ENCODE measurements at places on chromosomes 4 and X.
A peak's percentile ranks its signal among the peaks of the same experiment; 100 is the strongest.

DNA sequence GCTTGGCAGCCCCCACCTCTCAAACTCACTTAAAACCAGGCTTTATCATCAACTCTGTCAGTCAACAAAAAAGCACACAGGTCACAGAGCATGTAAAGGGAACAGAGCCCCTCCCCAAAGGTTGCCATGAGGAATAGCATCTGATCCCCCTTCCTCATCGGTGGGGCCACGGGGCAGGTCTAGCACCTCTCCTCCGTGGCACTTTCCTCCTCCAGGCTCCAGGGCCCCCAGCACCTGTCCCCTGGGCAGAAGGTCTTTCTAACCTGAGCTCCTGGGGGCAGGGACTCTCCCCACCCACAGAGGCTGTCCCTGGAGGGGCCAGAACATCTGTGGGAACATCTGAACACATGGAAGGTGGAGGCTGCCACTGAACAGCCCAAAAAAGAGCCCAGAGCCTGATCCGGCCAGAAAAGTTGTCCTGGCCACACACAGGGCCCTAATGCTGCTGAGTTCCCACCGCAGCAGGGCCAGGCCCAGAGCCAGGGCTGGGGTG, 65.7 kb downstream of the ZFYVE28 start:
- no peak for DNase-seq

- DNase-seq = no peak
Measured at GRCh38 chrX:34866646-34867045, 76.0 kb upstream of the FAM47B start.

DNA sequence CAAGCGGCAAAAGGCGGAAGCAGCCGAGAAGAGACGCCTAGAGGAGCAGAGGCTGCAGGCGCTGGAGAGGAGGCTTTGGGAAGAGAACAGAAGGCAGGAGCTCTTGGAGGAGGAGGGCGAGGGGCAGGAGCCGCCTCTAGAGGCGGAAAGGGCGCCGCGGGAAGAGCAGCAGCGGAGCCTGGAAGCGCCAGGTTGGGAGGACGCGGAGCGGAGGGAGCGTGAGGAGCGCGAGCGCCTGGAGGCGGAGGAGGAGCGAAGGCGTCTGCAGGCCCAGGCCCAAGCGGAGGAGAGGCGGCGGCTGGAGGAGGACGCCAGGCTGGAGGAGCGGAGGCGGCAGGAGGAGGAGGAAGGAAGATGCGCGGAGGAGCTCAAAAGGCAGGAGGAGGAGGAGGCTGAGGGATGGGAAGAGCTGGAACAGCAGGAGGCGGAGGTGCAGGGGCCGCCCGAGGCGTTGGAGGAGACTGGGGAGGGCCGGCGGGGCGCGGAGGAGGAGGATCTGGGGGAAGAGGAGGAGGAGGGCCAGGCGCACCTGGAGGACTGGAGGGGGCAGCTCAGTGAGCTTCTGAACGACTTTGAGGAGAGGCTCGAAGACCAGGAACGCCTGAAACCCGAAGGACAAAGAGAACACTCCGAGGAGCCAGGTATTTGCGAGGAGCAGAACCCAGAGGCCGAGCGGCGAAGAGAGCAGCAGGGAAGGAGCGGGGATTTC, 72.9 kb downstream of the AASDH start:
- no peak for DNase-seq

DNA sequence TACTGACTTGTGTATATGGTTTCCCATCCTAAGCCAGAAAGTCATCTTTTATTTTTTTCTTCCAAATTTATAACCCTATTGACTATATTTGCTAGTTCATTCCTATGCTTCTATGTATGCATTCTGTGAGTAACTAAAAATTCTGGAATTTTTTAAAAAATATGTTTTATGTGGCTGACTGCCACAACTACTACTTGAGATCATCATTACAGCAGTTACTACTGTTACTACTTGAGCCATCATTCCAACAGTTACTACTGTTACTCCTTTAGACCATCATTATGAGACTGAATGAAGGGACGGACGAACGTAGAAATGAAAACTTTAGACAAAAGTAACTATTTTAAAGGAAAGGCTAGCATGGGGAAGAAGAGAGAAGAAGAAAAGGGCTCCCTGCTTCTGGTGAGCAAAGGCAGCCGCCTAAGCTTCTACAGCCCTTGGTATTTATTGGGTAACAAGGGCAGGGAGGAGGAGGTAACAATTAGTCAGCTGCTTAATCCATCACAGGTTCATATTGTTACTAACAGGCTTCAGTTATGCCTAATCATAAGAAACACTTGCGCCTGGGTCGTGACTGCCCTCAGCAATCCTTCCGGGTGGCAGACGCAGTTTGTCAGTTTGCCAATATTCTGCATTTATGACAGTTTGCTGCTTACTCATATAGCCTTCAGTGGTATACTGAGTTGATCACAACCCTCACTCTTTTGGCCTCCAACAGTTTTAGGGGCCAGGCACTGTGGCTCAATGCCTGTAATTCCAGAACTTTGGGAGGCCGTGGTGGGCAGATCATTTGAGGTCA, 80.4 kb downstream of the PDLIM5 start:
- DNase-seq = no peak

GRCh38 chr4:185811509-185812364, at the start of gene SORBS2:
SORBS2 (minus strand) TSS chr4:185812194; CDS start chr4:185690571, 121,623 bp downstream.
- no peak for DNase-seq

- DNase-seq = no peak
Measured at GRCh38 chr4:118280501-118281218, 72.1 kb downstream of the PRSS12 start.

DNA sequence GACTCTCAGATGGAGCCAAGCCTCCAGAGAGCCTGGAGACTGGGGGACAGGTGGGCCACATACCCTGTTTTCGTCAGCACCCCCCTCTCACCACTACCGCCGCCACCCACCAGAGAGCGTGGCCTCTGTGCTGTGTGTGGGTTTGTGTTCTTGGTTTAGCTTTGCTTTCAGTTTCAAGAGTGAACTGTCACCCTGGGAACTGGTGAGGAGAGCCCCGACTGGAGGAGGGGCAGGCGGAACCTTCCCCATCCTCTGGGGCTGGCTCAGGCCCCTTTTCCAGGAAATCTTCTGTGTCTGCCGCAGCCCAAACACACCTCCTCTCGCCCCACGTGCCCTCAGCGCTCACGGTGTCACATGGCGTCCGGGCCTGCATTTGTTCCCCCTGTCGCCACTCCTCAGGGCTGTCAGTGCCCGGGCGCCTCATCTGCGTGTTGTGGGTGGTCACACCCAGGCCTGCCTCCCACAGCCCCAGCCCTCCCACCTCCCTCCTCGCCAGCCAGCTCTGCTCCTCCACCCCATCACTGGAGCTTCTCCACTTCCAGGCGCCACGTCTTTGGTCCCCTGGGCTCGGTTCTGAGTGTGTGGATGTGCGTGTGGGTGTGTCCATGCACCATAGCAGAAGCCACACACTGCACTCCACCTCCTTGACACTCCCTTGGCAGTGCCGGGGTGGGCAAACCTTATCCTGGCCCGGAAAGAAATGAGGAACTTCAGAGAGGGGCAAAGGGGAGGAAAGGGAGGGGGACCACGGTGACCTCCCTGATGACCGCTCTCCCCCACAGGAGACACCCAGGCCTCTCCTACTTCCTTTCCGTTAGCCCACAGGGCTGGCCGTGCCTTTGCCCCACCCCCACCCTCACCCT, 27.8 kb downstream of the ELF4 start:
- peak; percentile 46 for DNase-seq

DNA sequence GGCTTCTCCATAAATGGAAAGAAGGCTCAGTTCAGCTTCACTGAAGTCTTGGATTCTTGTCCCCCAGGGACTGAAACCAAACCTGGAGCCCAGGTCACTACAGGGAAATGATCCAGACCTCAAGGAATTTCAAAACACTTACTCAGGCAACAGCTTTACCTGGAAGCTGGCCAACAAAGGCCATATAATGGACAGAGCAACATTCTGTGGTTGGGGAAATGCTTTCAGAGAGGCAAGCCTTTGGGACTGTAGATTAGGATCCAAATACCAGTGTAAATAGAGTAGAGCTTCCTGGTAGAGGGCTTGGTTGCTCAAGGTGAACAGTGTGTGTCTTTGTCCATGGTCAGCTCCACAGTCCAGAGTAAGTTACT, 57.0 kb upstream of the PROM1 start:
- no peak for DNase-seq

DNA sequence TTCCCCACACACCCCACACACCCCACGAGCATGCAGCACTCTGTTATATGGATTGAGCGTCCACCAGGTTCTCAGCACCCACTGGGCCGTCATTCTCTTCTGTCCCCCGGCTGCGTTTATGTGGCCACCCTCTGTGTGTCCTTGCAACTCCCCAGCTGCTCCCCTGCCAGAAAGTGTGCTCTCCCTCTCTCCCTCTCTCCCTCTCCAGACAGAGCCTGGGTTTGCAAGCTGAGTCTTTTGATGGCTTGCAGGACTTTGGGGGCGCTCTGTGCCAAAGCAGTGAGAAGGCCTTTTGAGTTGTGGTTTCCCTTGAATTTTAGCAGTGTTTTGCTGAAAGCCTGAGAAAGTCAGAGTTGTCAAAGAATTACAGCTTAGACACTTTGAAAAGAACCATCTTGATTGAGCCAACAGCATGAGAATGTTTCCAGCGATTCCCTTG, 173.5 kb downstream of the DCLK2 start:
- no peak for DNase-seq

DNA sequence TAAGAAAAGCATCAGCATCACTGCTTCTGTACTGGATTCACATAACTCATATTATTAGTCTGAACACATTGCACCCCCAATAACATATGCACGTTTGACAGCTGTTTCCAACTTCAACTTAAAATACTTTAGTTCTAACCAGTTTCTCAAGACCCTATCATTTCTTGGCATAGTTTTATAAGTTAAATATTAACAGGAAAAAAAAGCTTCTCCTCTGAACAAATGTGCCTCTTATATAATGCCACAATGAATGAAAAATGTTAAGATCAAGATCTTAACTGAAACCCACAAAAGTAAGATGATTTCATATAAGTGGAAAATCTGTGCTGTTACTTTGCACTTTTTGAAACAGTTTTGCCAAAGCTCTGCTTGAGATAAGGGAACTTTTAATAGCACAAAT, 652.8 kb upstream of the FAM241A start:
- no peak for DNase-seq

DNA sequence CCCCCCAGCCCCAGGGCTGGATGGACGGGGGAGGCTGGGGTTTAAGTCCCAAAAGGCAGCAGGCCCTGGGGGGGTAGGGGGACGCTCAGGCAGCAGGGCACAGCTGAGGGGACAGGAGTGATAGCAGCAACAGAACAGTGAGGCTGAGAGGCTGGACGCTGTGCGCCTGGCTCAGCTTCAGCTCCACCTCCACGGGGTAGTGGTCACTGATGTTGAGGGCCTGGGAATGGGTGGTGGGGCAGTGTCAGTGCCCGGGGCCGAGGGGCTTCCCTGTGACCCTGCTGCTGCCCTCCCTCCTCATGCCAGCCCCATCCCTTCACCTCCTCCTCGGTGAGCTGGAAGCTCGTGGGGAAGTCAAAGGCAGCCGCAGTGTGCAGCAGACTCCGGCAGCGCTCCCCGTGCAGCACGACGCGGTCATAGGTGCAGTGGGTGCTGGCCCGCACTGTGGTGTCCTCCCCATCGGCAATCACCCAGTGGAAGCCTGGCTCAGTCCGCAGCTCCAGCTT, 4.5 kb downstream of the RPL10 start:
- DNase-seq = no peak

GRCh38 chrX:132676561-132677186, 187.8 kb upstream of the MBNL3 start:
- no peak for DNase-seq

GRCh38 chrX:36861601-36862000, 146.6 kb upstream of the FAM47C start:
- DNase-seq = no peak

GRCh38 chr4:6674500-6675149, 19.1 kb upstream of the S100P start:
- peak; percentile 42 for DNase-seq

- no peak for DNase-seq
Measured at GRCh38 chr4:83504503-83504902, 19.6 kb upstream of the ABRAXAS1 start.

DNA sequence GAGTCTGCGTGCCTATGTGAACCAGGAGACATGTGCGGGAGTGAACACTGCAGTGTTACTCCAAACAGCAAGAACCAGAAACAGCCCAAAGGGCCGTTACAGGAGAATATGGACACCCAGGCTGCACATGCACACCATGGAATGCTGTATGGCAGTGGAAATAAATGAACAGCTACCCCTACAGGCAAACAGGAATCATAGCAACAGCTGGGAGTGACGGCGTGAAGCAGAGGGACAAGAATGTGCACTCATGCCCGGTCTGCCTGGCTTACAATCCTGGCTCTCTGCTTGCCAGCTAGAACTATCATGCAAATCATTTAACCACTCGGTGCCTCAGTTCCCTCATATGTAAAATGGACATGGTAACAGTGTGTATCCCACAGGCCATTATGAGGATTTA, 16.6 kb downstream of the GPKOW start:
- DNase-seq = no peak

DNA sequence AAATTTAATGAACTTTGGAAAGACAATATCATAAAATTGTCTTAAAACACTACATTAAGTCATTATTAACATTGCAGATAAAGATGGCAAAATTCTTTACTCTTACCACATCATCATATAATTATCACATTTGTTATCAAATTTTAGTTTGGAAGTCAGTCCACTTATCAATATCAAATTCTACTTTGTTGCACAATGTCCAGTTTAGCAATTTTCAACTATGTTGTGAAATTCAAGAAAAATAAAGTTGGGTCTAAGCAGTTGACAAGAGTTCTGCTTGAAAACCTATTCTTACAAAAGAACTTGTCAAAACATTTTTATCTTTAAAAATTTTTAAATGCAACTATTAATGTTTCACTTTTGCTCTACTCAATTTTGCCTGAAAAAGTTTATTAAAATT, 44.7 kb upstream of the TET2 start:
- DNase-seq = no peak

DNA sequence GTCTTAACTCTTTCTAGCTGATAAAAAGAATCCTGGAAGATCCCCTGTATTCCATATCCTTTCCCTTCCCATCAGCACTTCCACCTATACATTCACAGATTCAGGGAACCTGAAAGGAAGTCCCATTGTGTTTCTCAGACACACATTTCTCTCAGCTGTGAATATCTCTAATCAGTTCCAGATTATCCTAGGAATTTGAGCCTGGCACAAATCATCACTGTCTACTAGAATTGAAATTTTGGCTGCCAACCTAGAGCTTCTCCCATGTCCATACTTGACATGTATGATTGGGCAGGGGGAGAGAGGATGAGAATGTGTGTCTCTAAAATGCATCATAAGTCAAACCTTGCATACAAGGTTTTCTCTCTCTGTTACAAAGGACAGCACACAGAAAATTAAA, 53.1 kb downstream of the NDST3 start:
- DNase-seq = no peak

GRCh38 chr4:89723096-89723495, 113.9 kb downstream of the SNCA start:
- no peak for DNase-seq

DNA sequence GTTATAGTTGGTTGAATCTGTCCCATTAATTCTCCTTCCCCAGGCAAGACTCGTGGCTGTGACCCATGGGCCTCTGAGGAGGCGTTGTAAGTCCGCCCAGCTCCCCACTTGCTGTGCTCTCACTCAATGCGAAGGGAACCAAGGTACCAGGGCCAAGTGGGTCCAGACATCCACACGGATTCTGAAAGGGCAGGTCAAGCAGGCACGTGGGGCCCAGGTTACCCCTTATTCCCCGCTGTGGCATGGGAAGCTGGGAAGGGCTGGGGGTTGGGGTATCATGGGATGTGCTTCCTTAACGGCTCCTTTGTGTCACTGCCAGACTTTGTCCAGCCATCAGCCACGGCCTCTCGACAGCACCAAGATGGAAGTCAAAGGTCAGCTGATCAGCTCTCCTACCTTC, 3.1 kb downstream of the CCDC120 start:
- no peak for DNase-seq
